ENCODE measurements at places on chromosomes 11 and 22.

DNA sequence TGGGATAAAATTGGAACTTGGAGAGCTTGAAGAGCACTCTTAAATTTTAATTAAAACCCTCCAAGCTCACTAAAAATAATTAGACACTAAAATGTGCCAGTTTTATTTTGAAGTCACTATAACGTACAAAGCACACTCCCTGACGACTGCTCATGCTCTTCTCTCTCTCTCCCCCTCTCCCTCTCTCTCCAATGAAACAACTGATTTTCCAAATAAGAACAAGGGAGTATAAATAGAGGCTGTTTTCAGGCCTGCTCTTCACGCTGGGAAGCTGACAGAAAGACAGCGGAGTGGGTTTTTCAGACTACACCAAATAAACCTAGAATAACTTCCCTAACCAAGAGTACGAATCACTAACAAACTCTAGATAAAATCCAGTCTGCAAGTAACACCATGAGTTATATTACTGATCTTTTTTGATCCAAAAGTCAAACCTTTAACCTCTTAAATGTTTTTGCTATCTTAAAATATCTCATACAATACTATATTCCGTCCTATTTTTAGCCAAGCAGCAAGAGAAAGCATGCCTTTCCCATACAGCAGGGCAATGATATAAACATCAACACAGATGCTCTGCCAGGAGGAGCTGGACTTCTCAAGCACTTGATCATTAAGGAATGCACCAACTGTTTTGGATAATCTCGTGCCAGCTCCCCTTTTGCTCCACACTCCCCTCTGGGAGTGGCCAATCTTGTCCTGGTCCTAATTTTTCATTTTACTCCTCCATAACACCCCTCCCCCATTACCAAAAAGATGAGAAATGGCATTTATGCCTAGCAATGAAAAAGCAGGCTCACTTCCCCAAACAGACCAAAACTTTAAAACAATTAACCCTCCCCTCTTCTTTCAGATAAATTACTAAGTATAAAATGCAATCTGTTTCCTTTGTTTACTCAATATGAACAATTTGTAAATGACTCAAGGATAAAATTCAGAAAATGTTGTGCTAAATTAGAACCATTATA lies 116.9 kb downstream of the SOX6 start:
- DNase-seq = no peak

DNA sequence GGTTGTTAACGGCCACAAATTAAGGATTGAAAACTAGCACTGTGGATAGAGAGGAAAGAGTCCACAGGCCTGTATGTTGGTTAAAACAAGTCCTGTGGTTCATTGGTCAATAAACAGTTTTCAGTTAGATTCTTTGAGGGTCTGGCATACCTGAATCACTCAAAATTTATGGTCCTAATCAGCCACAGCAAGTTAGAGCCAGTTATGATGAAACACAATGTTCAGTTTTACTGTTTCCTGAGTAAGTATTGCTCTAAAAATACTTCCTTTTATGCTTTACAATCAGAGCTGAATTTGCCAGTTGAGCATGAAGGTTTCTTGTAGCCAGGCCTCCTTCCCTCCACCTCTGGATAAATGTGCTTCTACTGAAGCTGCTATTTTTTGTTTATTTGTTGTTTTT lies 12.9 kb upstream of the CAT start:
- DNase-seq = no peak

DNA sequence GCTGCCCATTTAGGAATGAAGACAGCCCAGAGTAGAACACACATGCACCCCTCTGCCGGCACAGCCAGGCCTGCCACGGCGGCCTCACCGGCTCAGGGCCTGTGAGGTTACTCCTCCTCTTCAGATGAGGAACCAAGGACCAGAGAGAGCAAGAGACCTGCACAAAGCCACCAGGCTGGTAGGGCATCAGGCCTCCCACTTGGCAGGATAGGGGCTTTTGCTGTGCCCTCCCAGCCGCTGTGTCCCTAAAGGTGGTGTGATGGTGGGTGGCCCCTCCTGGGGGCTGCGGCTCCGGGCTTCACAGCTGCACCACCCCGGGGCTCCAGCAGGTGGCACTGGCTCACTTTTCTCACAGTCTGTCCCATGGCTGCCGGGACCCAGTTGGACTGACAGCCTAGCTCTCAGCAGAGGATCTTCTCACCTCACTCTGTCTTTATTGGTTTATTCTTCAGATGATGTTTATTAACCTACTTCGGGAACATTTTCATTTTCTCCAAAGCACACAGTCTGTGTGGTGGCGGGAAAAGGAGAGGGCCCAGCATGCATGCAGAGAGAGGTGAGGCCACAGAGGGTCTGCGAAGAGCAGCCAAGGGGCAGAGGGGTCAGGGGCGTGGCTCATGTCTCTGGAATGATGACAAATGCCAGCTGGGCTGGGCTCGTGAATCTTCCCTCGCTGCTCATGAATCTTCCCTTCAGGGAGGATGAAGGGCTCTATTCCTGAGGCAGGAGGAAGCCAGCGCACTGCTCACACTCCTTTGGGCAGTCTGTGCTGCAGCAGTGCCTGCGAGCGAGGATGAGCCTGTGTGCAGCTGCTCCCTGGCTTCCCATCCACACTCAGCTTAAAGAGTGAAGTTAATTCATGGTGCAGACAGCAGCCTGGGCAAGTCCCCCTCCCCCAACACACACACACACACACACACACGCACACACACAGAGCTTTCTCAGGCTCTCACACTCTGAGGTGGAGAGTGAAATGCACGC lies 101.1 kb upstream of the PITPNB start:
- no peak for DNase-seq

DNA sequence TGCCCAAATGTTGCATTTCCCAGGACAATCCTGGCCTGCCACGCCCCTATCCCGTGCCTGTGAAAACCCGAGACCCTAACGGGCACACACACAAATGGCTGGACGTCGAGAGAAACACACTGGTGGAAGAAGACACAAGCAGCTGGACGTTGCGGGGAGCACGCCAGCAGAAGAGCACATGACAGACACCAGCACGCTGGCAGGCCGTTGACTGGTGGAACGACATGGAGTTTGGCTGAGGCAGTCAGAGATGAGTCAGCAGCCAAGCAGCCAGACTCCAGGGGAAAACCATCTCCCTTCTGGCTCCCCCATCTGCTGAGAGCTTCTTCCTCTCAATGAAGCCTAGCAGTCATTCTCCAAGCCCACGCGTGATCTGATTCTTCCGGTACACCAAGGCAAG lies 606.7 kb upstream of the LRRC4C start:
- DNase-seq = no peak

- DNase-seq = no peak
Observed at GRCh38 chr11:61254403-61255025, 13.5 kb downstream of the PGA5 start.

- no peak for DNase-seq
Observed at GRCh38 chr11:129896062-129896461, 684 bp upstream of the NFRKB start.

- DNase-seq = no peak
Observed at GRCh38 chr11:63020671-63021291, 5.1 kb upstream of the SLC22A8 start.

- no peak for DNase-seq
Observed at GRCh38 chr11:47186076-47186699, at the start of gene PACSIN3. Gene PACSIN3 (minus strand): TSS chr11:47186434. CDS start chr11:47182727, 3,707 bp downstream.

GRCh38 chr11:4049006-4049405 lies 45.6 kb upstream of the RRM1 start:
- no peak for DNase-seq

DNA sequence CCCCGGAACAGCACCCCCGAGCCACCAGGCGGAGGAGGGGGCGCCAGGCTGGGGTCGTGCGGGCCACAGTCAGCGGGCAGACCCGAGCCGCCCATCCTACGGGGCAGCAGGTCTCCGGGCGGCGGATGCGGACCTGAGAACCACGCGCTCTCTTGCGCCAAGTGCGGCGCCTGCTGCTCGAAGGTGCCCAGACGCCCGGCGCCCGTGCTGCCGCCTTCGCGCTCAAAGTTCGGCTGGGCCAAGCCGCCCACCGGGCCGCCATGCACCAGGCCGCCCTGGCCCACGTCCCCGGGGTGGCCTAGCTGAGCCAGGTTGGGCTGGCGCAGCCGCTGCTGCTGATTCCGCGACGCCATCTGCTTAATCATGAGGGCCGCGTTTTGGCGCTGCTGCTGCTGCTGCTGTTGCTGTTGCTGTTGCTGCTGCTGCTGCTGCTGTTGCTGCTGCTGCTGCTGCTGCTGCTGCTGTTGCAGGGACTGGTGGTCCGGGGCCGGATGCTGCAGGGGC lies 3.0 kb downstream of the MN1 start:
- DNase-seq = no peak

GRCh38 chr11:18790883-18791206 lies 753 bp downstream of the PTPN5 start:
- no peak for DNase-seq

All from left renal cortex interstitium (tissue), 4 donors.